ENCODE measurements at places on chromosomes 7 and 10.
A peak's percentile ranks its signal among the peaks of the same experiment; 100 is the strongest.

- no peak for DNase-seq
These were observed 28.2 kb downstream of the KLHL7 start for GRCh38 chr7:23133797-23134196.

- DNase-seq = no peak
These were observed 357.2 kb downstream of the HPSE2 start for GRCh38 chr10:98878418-98878817.

- DNase-seq = no peak
These were observed 49.3 kb downstream of the ABCB4 start for GRCh38 chr7:87426160-87426559.

GRCh38 chr10:108204528-108205305, 1040.2 kb upstream of the SORCS1 start:
- DNase-seq = no peak

DNA sequence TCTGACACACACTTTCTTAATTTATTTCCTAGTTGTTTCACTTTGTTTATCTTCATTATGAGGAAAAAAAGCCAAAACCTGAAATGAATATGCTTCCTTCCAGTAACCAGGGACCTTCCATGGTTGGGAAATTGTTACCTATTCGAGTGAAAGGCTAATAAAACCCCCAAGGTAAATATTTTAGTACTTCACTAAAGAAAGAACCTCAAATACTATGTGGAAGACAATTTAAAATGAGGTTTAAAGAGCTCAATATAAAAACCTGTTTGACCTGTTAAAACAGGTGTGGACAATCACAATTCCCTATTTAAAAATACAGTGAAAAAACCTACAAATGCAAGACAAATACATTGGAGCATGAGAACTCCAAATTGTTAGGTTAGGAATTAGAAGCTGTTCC, 192.6 kb downstream of the CFTR start:
- DNase-seq = no peak

DNA sequence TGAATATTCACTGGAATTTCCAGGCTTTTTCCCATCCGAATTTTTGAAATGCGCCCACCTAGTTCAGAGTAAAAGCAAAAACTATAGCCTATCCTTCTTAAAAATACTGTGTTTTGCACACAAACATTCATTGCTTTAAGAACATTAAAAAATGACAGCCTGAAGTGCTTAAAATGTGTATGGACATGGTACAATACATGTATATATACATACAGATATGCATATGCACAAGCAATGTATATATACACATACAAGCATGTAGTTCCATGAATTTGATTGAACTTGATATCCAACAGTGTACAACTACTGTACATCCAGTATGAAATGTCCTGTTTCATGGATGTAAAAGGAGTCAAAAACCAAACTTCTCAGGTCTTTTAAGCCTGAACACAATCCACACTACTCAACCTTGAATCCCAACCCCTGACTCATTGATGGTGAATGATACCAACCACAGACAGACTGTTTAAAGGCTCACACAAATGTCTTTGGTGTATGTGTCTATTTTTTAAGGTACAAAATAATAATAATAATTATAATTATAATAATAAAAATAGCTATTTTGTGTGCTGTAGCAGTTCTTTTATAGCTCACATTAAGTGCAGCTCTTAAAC, 14.8 kb downstream of the INHBA start:
- no peak for DNase-seq

DNA sequence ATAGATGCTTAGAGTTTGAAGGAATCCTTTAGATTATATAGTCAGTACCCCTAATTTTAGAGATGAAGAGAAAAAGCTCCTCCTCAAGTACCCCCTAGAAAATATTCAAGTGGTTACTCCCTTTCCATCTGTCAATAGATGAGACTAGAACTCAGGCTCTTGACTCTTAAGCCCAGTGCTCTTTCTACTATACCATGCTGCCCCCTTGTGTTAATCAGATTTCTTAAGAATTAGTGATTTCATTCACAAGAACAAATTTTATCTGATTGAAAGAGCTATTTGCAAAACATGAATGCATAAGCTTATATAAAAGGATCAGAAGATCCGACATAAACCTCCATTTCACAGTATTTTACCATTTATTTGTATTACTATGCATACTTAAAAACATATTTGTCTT, 179.3 kb downstream of the TFEC start:
- DNase-seq = peak; percentile 1

DNA sequence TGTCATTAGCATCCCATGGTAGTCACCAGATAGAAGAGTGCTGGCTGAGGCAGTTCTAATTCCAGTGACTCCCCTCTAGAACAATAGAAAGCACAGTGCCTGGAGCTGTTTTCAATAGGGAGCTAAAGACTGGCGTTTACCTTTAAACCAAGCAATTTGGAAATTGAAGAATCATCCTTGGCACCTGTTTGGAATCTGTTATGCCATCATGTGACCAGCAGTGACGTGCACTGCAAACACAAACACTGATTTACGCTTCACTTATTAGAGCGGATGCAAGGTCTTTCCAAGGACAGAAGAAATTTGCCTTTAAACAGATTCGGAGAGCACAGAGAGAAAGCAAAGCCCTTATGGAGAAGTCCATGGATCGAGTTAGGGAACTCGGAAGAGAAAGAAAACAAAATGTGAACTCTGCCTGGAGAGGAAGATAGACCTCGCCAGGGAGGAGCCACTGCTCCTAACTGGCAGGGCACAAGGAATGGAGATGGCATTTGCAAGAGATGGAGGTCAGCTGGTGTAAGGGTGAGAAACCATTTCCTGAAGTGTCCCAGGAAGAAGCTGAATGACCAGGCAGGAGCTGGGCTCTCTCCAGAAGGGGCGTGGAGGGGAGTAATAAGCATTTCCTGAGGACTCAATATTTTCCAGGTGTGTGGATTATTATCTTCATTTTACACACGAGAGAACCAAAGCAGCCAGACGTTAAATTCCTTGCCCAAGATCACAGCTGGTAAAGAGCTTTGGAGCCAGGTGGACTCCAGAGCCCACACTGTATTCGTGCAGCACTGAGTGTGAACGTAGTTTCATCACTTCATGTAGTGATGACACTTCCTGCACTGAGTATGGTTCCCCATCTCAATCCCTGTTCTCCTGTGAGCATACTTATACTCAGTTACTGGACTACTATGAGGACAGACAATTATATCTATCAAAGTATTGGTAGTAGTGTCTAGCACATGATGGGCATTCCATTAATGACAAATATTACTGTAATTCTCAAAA, 97.7 kb downstream of the CUBN start:
- DNase-seq = no peak

DNA sequence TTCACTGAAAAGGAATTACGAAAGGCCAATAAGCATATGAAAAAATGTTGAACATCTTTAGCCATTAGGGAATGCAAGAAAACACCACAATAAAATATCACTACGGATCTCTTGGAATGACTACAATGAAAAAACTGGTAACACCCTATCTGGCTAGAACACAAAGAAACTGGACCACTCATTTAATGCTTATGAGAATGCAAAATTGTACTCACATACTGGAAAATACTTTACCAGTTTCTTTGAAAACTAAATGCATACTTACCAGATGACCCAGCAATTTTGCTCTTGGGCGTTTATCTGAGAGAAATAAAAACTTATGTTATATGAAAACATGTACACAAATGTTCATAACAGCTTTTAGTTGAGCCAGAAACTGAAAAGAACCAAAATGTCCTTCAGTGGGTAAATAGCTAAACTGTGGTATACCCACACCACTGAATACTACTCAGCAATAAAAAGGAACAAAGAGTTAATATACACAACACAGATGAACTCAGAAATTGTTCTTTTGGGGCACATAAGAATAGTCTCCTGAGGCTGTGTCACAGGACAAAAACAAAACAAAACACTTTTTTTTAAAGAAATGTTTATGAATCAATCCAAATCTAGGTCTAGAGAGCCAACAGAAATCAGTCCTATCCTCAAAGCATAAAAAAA, 23.5 kb downstream of the CNOT4 start:
- no peak for DNase-seq

GRCh38 chr7:31082447-31082846, 30.3 kb downstream of the ADCYAP1R1 start:
- DNase-seq = no peak

GRCh38 chr7:131424219-131424822, 96.6 kb downstream of the MKLN1 start:
- DNase-seq = peak; percentile 38

DNA sequence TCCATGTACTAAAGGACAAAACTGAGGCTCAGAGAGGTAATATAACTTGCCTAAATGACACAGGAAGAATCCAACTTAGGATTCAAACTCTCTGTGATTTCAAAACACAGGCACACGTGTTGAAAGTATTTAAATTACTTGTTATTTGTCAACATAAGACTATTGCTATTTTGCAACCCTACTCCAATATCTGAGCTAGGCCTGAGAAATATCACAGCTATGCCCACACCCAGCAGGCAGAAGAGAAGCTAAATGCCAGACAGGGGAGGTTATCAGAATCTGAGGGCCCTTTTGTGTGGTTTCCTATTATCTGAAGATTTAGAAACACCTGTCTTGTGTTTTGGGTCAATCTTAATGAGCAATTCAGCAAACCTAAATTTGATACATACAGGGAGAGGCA, 204.3 kb downstream of the ANK3 start:
- DNase-seq = no peak

GRCh38 chr10:132168571-132169030, 18.1 kb upstream of the DPYSL4 start:
- DNase-seq = no peak

DNA sequence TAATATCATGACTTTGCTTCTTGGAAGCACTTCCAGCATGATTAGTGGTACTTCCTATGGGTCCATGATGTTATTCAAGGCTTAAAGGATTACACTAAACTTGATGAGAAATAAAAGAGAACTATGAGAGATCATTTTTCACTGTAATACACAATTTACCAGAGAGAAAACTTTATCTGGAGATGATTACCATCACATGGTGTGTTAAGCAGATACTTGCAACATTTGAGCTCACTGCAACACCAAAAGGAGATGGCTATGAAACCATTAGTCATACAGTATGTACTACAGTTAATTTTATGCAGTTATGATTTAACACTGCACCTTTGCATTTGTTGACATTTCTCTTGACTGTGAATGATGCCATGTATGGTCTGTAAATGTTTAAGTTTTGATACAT, 311.3 kb upstream of the AOAH start:
- no peak for DNase-seq

DNA sequence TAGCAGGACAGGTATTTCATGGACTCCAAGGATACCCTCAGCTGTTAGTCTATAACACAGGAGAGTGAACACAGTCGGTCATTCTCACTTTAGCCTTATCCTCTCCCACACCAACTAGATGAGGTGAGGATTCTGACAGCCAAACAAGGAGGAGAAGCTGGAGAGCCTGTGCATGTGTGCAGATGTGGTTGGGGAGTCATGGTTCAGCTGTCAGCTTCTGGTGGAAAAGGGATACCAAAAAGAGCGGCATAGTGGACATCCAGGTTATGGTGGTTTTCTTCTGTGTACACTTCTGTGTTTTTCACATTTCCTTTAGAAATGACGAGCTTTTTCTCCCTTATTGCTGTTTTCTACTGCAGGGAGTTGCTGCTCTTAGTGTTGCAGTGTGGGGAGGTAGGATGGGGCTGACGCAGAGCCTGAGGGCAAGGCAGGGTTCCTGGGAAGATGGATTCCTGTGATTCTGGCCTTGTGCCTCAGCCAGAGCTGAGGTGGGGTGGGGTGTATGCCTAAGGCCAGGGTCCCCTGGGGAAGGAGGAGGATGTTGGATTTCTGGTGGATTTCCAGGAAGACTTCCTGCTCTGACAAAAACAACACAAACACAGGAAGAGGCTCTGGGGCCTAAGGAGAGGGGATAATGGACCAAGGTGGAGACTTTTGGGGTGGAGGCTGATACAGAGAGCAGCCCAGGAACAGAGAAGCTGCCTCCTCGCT, 26.6 kb downstream of the PLAU start:
- DNase-seq = no peak

DNA sequence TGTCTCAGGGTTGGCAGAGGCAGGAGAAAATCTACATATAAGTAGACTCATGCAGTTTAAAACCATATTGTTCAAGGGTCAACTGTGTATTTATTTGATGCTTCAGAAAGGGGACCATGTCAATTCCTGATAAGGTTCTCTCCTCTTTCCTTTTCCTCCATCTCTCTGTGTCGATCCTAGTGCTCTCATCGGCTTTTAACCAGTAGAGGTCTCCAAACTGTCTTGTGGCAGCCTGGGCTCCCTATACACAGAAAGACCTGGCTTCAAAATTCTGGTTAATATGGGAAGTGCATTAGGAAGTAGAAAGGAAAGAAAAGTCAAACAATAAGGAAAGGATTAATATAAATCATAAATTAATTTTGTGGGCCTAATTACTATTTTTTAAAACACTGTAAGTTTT, 304.4 kb upstream of the C7orf33 start:
- peak; percentile 12 for DNase-seq

- no peak for DNase-seq
These were observed 95.2 kb upstream of the ODAD2 start for GRCh38 chr10:28094121-28094520.

GRCh38 chr7:29457141-29457561, 106.5 kb upstream of the PRR15 start:
- no peak for DNase-seq

DNA sequence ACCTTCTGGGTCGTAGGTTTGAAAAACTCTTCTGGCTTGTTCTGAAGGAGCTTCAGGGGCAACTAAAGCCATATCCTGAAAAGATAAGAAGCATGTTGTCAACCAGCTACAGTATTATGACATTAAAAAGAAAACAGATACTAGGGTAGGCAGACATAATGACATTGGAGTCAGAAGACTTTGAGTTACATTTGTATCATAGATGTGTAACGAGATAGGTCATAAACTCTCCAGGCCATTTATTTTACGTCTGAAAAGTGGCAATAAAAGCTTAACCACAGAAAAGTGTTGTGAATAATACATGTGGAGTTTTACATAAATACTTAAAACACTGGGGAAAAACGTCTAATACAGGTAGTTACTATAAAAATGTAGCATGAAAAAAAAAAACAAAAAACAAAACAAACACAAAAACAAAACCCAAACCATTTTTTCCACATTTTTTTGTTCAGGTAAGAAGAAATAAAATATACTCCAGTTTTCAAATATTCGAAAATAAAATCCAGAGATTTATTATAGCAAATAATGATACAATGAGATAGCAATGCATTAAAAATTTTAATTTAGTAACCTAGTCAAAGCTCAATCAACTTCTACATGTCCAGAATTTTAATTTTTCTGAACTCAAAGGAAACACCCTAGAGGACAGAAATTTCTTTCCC, 64.1 kb downstream of the MINDY3 start:
- no peak for DNase-seq

DNA sequence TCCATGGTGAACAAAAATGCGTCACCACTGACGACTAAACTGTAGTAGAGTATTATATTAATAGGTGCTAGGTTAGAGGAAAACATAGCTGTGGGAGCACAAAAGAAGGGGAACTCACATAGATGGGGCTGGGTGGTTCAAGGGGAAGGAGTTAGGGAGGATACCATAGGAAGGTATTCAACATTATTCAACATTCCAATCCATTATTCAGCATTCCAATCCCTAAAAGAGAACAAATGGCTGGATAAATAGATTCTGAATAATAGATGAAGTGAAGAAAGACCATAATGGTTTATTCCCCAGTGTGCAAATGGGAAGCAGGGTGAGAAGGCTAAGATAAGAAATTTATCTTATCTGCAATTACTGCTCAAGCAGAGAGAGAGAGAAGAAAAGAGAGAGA, 61.4 kb downstream of the AASS start:
- DNase-seq = no peak

- DNase-seq = no peak
These were observed 113.9 kb downstream of the ITGA8 start for GRCh38 chr10:15605740-15606369.

GRCh38 chr7:70771451-70771850, 360.5 kb upstream of the GALNT17 start:
- no peak for DNase-seq

- no peak for DNase-seq
These were observed 99.8 kb upstream of the PDGFA start for GRCh38 chr7:619368-619840.
